ENCODE measurements at places on chromosomes 1 and 21.

- peak; percentile 38 for DNase-seq
Observed at GRCh38 chr1:201772178-201772577, 56.8 kb upstream of the IPO9 start.

- peak; percentile 66 for DNase-seq
Observed at GRCh38 chr1:39076127-39076798, 50.1 kb downstream of the NDUFS5 start.

DNA sequence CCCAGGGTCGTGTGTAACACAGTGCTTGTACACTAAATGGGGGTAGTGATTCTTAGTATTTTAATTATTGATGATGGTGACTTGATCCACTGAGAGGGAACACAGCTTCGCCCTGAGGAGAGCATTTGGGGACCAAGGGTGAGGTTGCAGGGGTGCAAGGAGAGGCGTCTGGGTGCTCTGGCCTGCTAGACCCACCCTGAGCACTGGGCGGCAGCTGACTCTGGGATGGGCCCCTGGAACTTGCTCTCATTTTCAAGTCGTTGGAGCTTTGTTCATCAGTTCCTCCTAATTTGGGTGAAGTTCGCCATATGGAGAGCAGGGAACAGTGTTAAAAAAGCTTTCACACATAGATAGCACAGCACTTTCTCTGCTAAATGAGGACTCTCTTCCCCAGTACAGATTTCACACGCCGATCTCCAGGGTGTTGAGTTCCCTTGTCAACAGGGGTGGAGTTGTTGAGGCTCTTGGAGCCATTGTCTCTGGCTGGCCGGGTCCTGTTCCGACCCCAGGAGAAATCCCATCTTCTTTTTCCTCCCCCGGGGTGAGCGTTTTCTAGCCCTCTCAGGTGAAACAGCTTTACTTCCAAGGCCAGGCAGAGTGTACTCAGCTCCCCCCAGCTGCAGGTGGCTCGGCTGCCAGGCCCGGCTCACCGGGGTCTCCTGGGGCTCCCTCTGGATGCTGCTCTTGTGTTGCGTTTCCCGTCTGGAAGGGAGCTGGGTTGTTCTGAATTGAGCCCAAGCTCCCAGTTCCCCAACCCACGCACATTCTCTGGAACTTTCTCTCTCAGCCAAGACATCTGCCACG lies 367.4 kb downstream of the RPS6KC1 start:
- no peak for DNase-seq

DNA sequence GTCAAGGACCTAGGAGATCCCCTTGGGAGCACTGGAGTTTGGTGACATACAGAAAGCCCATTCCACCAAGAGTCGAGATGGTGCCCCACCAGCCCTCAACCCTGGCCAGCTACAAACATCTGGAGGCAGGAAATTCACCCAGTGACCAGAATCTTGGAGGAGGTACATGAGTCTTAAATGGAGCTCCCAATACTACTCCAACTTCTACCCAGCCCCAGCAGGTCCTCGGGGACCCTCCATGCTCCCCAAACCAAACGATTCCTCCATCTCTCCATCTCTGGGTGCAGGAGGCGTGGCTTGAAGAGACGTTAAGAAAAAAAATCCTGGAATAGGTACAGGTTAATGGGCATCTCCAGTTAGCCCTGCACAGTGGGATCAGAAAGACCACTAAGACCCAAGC lies 5.5 kb upstream of the RASSF5 start:
- DNase-seq, result no peak

DNA sequence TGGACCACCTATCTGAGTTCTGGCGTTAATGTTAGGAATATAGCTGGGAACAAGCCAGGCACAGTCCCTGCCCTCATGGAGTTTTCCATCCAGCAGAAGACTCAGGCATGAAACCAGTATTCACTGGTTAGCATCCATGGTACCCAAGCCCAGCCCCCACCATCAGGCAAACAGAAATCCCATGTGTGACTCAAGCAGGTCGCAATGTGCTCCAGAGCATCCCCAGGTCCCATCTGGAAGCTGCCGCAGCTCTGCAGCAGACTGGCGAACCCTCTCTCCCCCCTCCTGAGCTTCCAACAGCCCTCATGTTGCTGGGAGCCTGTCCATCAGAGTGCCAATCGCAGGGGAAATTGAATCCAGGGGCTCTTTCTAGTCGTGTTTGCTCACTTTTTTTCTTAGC lies 174.2 kb downstream of the RRAGC start:
- DNase-seq, result no peak

- peak; percentile 11 for DNase-seq
Observed at GRCh38 chr1:206506405-206507283, 687 bp upstream of the RASSF5 start.

DNA sequence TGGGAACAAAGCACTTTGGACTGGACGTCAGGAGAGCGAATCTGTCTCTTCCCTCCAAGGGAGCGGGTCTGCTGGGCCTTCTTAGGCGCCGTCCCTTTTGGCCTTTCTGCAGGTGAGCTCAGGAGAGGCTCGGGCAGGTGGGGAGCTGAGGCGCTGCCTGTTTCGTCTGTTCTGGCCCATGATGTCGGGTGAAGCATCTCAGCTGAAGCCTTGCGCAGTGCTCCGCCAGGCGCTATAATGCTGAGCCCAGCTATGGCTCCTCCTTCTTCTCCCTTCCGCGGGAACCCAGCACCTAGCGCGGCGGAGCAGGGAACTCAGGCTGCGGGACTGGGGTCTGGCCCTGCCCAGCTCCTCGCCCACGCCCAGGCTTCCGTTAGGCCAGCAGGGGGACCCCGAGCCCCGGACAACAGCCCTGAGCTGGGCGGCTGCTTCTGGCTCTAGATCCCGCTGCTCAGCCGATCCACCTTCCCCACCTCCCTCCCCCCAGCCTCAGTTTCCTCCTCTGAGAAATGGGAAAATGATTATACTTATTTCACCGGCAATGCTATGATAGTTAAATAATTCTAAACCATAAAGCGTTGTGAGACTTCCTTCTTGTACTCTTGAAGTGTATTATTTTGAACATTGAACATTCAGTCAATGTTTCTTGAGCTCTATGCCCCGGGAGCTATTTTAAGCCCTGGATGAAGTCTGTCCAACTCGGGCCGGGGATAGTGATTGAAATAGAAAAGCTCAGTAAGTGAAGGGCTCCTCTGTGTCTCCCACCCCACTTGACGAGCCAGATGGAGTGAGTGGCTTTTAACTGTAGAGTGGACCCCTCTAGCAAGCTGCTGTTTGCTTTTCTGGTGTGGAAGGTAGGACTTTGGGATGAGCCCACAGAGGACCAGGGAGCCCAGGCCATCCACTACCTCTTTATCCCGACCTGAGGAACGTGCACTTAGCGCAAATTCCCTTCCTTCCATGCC lies 9.6 kb upstream of the ADORA1 start:
- DNase-seq, result peak; percentile 68

GRCh38 chr1:238499021-238499420 lies 608.3 kb upstream of the ZP4 start:
- no peak for DNase-seq

GRCh38 chr1:234214129-234214910 lies 158.9 kb upstream of the COA6 start:
- peak; percentile 37 for DNase-seq

GRCh38 chr1:39115271-39116110 lies 89.0 kb upstream of the MACF1 start:
- DNase-seq, result peak; percentile 76

DNA sequence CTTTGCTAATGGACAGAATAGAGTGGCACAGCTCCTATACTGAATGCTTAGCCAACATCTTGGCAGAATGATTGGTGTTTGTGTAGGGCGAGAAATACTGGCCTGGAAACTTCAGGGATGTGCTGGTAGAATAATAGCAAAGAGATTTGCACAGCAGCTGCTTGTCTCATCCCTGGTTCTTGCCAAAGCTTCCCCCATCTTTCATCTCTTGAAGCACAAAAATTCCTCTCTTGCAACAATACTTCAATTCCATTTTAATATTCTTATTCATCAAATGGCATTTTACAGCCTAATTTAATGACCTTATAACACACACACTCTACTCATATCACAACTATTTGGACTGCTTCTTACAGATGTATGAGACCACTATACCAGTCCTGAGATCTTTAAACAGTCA lies 37.7 kb downstream of the LHX8 start:
- DNase-seq, result no peak

DNA sequence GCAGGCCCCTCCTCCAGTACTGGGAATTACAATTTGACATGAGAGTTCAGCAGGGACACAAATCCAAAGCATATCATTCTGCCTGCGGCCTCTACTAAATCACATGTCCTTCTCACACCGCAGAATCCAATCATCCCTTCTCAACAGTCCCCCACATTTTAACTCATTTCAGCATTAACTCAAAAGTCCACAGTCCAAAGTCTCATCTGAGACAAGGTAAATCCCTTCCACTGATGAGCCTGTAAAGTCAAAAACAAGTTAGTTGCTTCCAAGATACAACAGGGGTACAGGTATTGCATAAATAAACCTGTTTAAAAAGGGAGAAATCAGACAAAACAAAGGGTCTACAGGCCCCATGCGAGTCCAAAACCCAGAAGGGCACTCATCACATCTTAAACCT lies 64.0 kb downstream of the EBNA1BP2 start:
- DNase-seq, result no peak
